ENCODE measurements at places on chromosomes 11 and 22. TPM values are rescaled to one million over a fixed set of nuclear protein-coding genes. Genes with fewer than 3 reads are reported as not detected.

Gene CTSF
- 19.7 TPM for total RNA-seq

Gene CSF2RB
- total RNA-seq = 24.8 TPM

Gene IGF2
- 9.9 TPM for total RNA-seq

Gene MUC6
- not detected for total RNA-seq

- peak overlapping the region; percentile 38 for H3K27ac ChIP-seq
- no peak overlapping the region for H3K4me3 ChIP-seq
- H3K4me1 ChIP-seq = no peaks in the 10 kb centered on the region
- no peak for DNase-seq
- H3K27me3 ChIP-seq = no peaks in the 10 kb centered on the region
These were observed 8.0 kb upstream of the PMM1 start for GRCh38 chr22:41597635-41597953.

DNA sequence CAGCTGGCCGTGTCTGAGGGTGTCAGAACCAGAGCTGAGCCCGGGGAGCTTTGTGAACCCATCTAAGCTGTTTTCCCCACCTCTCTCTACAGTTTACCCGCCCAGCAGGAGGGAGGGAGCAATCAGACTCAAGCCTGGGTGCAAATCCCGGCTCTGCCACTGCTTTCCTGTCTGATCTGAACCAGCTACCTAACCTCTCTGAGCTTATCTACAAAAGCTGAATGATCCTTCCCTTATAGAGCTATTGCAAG lies 252 bp downstream of the APOL2 start:
- no peak for DNase-seq
- no peaks in the 10 kb centered on the region for H3K36me3 ChIP-seq
- H3K4me1 ChIP-seq = peaks cover 17% of the 10 kb centered on the region
- H3K27me3 ChIP-seq = no peaks in the 10 kb centered on the region
- H3K27ac ChIP-seq = peak overlapping the region; percentile 98

- peak; percentile 19 for DNase-seq
- H3K36me3 ChIP-seq = no peaks in the 10 kb centered on the region
- peak overlapping the region; percentile 60 for H3K27ac ChIP-seq
- no peaks in the 10 kb centered on the region for H3K4me1 ChIP-seq
- H3K4me3 ChIP-seq = no peak overlapping the region
- no peaks in the 10 kb centered on the region for H3K27me3 ChIP-seq
These were observed 7.7 kb downstream of the SLC25A18 start for GRCh38 chr22:17570851-17571631.

GRCh38 chr11:70000228-70000627 lies 77.9 kb upstream of the ANO1 start:
- H3K27me3 ChIP-seq = no peaks in the 10 kb centered on the region
- DNase-seq = no peak
- no peak overlapping the region for H3K27ac ChIP-seq

DNA sequence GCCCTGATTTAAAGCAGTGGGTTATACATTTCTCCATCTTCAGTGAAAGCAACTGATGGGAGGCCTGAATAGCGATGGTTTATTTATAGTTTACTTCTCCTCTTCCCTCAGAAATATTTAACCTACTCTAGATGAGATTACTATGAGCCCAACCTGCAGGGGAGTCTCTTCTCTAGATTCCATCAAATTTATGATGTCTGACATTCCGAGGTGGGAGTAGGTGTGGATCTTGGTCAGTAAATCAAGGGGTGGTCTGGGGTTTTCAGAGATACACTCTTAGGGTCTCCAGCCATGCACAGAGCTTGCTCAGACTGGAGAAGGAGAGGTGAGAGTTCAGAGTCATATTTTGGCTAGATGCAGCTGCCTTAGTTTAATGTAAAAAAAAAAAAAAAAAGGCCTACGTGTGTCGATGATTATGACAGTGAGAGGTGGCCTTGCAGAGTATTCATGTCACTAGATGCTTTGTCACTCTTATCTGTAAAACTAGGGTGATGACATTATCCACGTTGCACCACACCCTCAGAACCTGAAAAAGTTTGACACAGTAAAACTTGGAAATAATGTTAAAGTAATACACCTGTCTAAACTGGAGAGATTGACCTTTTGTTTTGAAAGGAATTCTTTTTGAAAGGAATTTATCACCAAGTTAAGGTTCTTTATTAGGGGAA lies 81.2 kb downstream of the EXT2 start:
- H3K4me3 ChIP-seq = no peak overlapping the region
- no peak overlapping the region for H3K27ac ChIP-seq
- no peak for DNase-seq

DNA sequence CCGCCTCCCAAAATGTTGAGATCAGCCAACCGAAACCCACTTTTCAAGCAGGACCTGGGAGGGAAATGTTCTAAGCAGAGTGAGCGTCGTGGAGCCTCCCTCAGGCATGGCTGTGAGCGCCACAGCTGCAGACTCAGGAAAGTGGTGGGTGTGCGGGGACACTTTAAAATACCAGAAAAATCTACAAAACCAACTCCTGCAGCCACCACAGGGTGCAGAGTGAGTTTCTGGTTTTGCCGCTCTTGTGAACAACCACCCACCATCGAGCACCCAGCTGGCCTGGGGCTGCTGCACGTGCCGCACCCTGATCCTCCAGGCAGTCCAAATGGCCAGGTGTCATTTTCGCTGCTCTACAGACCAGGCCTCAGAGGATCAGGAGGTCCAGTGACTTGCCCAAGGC lies 46.9 kb downstream of the CELSR1 start:
- no peak for DNase-seq
- H3K27ac ChIP-seq = no peak overlapping the region
- H3K4me3 ChIP-seq = no peak overlapping the region
- H3K36me3 ChIP-seq = no peaks in the 10 kb centered on the region

DNA sequence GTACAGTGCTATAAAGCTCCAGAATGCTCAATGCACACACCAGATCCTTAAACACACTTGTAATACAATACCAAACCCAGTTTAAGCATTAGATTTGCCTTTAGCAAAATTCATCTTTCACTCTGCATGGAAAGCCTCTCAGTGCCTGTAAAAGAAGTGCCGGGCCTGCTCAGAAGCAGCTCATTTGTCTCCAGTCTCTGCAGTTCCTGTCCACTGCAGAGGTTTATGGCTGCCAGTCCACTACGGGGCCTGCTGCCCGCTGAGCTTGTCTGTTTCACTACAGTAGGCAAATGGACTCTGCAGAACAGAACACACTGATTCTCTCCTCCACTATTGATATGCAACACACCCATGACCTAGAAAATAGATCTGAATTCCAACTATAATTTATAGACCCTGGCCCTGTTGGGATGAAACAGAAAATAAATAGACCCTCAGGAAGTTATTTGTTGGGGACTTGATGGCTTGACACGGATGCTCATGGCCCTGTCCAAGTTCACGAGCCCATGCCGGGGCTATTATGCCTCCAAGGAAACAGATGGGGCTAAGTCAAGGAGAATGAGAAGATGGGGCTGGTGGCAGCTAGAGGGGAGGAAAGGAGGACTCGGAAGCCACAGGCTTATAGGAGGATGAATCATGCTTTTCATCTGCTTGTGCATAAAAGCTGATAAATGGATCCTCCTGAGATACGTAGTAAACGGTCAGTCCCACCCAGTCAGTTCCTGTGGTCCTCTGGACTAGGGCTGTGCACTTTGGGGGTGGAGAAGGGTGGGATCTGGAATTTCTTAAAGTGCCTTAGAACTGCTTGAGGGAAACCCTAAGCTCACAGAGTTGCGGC lies 416.8 kb upstream of the TENM4 start:
- no peaks in the 10 kb centered on the region for H3K27me3 ChIP-seq
- H3K36me3 ChIP-seq = no peaks in the 10 kb centered on the region
- H3K4me1 ChIP-seq = no peaks in the 10 kb centered on the region

GRCh38 chr11:35106595-35106994 lies 32.4 kb upstream of the CD44 start:
- H3K4me1 ChIP-seq = peaks cover 11% of the 10 kb centered on the region
- no peak overlapping the region for H3K4me3 ChIP-seq

- DNase-seq = peak; percentile 72
- H3K27ac ChIP-seq = no peak overlapping the region
- no peak overlapping the region for H3K4me3 ChIP-seq
- no peaks in the 10 kb centered on the region for H3K27me3 ChIP-seq
- H3K4me1 ChIP-seq = no peaks in the 10 kb centered on the region
These were observed 87.5 kb downstream of the RRM1 start for GRCh38 chr11:4181782-4182721.

GRCh38 chr11:57497303-57498247 lies 17.9 kb downstream of the SLC43A1 start:
- no peak for DNase-seq
- peaks cover 12% of the 10 kb centered on the region for H3K4me1 ChIP-seq

DNA sequence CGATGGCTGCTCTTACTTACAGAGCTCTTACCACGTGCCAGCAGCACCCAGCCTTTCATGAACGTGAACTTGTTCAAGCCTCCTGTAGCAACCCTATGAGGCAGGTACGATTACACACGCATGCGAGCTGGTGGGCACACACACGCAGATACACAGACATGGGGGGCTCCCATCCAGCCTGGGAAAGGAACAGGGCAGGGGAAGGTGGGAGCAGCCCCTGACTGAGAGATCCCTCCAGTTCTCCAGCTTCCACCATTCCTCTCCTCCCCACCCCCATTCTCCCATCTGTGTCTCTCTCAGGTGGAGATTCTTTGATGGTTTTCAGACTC lies 37.6 kb upstream of the WNT11 start:
- no peaks in the 10 kb centered on the region for H3K27me3 ChIP-seq
- no peak overlapping the region for H3K4me3 ChIP-seq
- no peak for DNase-seq
- H3K4me1 ChIP-seq = no peaks in the 10 kb centered on the region
- H3K27ac ChIP-seq = no peak overlapping the region

DNA sequence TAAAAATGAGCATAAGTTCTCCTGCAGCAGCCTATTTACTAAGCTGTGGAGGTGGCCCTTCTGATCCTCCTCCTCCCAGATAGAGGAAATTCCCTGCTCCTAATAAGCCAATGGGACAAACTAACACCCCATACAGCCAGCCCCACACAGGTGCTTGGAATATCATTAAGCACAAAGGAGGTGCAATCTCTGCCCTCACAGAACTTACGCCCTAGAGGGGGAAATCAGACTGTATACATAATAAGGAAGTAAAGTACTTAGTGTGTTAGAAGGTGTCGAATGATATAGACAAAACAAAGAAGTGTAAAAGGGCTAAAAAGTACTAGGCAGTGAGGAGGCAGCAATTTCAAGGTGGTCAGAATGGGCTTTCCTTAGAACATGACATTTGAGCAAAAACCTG lies 5.8 kb downstream of the MS4A12 start:
- H3K4me1 ChIP-seq = no peaks in the 10 kb centered on the region
- no peaks in the 10 kb centered on the region for H3K36me3 ChIP-seq
- H3K27ac ChIP-seq = peak overlapping the region; percentile 33
- DNase-seq = no peak
- no peaks in the 10 kb centered on the region for H3K27me3 ChIP-seq

DNA sequence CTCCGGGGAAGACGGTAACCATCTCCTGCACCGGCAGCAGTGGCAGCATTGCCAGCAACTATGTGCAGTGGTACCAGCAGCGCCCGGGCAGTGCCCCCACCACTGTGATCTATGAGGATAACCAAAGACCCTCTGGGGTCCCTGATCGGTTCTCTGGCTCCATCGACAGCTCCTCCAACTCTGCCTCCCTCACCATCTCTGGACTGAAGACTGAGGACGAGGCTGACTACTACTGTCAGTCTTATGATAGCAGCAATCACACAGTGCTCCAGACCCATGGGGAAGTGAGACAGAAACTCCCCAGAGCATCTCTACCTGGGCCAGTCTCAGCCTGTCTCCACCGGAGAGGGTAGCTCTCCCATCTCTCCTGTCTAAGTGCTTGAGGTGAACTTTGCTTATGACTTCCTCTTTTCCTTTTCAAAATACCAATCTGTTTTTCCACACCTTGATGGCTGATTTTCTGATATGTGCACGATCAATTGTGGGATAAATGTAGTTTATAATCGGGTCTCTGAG lies 48.5 kb upstream of the VPREB1 start:
- no peak for DNase-seq
- peak overlapping the region; percentile 13 for H3K4me3 ChIP-seq
- H3K27ac ChIP-seq = peak overlapping the region; percentile 77

DNA sequence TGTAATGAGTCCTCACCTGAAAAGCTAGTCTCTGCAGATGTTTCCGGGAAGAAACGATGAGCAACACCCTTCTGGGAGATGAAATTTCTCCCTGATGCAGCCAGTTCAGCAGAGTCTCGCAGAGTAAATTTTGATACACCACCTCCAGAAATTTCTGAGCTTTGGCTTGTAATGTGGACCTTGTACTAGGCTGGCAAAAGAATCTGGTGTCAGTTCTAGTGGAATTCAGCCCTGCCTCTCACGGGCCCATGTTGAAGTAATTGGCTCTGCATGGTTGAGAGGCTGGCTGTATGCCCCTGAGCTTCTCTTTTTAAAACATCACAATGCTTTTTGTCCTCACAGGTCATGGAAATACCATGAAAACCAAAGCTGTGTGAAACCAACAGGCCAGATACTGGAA lies at the start of gene GLYAT:
GLYAT (minus strand) TSS at position 125 of the 400 bp plus-strand sequence. CDS start 7,447 bp downstream, outside the sequence.
- no peaks in the 10 kb centered on the region for H3K27me3 ChIP-seq
- no peak within 1 kb of the TSS for H3K27ac ChIP-seq
- H3K4me1 ChIP-seq = no peaks in the 10 kb centered on the region
- H3K4me3 ChIP-seq = peak within 1 kb of the TSS; percentile 11
- DNase-seq = no peak

Data from Peyer's patch (tissue), 4 donors.